Bronchus fibroblast of lung (primary cell): ENCODE measurements at places on chromosomes 4 and X. TPM values are rescaled to one million over a fixed set of nuclear protein-coding genes. Genes with fewer than 3 reads are reported as not detected.

Gene PFKFB1
- total RNA-seq: 0.45 TPM in 1 of 2 replicates, not detected in the other

Gene FAM184B
- under 0.01 TPM in 1 of 2 replicates, not detected in the other for total RNA-seq

Gene FGFR3
- total RNA-seq: 0.45 and 0.84 TPM in 2 replicates

Gene UGT2B17
- total RNA-seq: not detected in 2 replicates

Gene FAM156B
- 13.7 and 18.5 TPM in 2 replicates for total RNA-seq

Gene RASSF6
- total RNA-seq: 1.3 and 1.8 TPM in 2 replicates

Gene MAGEB17
- not detected in 2 replicates for total RNA-seq

Gene APLN
- total RNA-seq: 0.30 and 0.34 TPM in 2 replicates

Gene PRRG1
- 4.8 and 6.7 TPM in 2 replicates for total RNA-seq

Gene ETDA
- total RNA-seq: not detected in 2 replicates

Gene NXF3
- total RNA-seq: not detected in 2 replicates

Gene ADRA2C
- total RNA-seq: 0.17 TPM in 1 of 2 replicates, not detected in the other

Gene GPR143
- total RNA-seq: 0.15 and 1.7 TPM in 2 replicates

Gene NALF2
- not detected in 2 replicates for total RNA-seq

Gene VSIG1
- total RNA-seq: not detected in 2 replicates

Gene TMPRSS11F
- total RNA-seq: not detected in 2 replicates

Gene NDNF
- total RNA-seq: 0.34 and 0.59 TPM in 2 replicates
